ENCODE measurements at places on chromosomes 2 and 18.

DNA sequence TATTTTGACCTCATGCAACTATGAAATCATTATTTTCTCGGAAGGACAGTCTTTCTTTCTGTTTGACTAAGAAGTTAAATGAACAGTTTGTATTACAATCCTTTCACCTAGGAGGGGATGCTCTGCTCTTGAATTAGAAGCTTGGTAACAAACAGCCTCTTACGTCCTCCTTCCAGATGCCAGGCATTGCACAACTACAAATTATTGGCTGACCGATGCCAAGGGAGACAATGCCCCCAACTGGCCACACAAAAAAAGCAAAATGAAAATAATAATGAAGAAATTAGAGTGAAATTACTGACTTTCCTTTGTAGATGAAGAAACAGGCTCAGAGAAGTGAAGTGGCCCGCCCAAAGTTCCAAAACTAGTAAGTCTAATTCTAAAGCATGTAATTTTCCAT, 177.9 kb downstream of the CYRIA start:
- no peaks in the 10 kb centered on the region for H3K4me1 ChIP-seq
- H3K4me3 ChIP-seq: no peak overlapping the region
- no peak overlapping the region for H3K27ac ChIP-seq

DNA sequence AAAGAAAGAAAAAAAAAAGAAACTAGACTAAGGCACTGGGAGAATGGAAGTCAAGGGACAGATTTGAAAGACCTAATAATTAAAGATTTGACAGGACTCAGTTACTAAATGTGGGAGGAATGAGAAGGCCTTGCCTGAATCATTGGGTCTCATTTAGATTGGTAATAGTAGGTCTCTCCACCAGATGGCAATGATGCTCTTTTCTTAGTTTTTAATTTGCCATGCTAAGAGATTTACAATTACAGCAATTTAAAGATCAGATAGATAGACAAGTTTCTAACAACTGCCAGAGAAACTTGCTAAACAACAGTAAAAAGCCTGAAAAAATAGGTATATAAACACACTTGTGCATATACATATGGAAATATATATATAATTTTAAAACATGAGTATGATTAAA, 153.0 kb downstream of the TMEM247 start:
- no peak overlapping the region for H3K4me3 ChIP-seq
- no peaks in the 10 kb centered on the region for H3K27me3 ChIP-seq
- H3K27ac ChIP-seq: no peak overlapping the region
- DNase-seq: no peak
- peaks cover 10% of the 10 kb centered on the region for H3K4me1 ChIP-seq

GRCh38 chr2:78353168-78353567, 672.3 kb upstream of the REG3G start:
- H3K4me1 ChIP-seq: no peaks in the 10 kb centered on the region
- no peak overlapping the region for H3K4me3 ChIP-seq
- H3K36me3 ChIP-seq: no peaks in the 10 kb centered on the region
- H3K27me3 ChIP-seq: no peaks in the 10 kb centered on the region
- H3K27ac ChIP-seq: no peak overlapping the region
- no peak for DNase-seq

DNA sequence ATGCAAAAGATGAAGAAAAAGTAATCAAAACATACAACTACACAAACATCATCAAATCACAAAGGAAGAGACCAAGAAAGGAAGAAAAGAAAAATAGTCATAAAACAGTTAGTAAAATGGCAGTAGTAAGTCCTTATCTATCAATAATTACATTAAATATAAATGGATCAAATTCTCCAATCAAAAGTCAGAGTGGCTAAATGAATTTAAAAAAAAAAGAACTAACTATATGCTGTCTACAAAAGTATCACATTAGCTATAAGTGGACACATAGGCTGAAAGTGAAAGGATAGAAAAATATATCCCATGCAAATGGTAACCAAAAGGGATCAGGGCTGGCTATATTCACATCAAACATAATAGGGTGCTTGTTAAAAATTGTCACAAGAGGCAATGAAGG, 116.5 kb downstream of the NOL4 start:
- DNase-seq: no peak
- H3K27ac ChIP-seq: no peak overlapping the region
- H3K4me1 ChIP-seq: no peaks in the 10 kb centered on the region
- no peaks in the 10 kb centered on the region for H3K27me3 ChIP-seq
- no peak overlapping the region for H3K4me3 ChIP-seq

GRCh38 chr18:34583895-34584294, 126.2 kb upstream of the DTNA start:
- no peak overlapping the region for H3K4me3 ChIP-seq
- no peak for DNase-seq
- no peaks in the 10 kb centered on the region for H3K4me1 ChIP-seq
- H3K36me3 ChIP-seq: peaks cover 15% of the 10 kb centered on the region
- H3K27ac ChIP-seq: no peak overlapping the region

DNA sequence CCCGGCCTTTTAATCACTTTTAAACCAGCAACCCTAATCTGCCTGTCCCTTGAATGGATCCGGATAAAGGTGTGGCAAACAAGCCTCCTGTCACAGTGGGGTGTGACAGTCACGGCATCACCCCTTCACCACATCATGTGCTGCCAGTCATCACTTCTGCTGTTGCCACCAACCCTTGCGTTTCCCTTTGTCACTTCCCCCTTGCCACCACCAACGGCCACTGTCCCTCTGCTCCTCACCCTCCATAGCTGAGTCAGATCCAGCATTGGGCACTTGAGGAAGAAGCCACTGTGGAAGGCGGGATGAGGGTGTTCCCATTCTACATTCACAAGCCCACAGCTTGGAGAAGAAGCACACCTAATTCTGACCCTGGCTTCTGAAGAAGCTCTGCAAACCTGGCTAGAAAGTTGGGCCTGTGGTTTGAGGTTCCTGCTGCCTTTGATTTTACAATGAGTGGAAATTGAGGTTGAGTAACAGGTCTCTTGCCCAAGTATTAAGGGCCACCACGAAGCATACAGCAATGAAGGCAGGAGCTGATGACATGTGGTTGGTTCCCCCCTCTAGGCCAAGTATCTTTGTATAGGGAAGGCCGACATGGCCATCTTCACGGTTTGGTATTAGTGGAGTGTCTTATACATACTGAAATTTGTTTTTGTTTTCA, 22.9 kb upstream of the DARS1 start:
- peaks cover 29% of the 10 kb centered on the region for H3K4me1 ChIP-seq
- no peaks in the 10 kb centered on the region for H3K27me3 ChIP-seq
- H3K36me3 ChIP-seq: peaks cover 3% of the 10 kb centered on the region
- H3K27ac ChIP-seq: peak overlapping the region; percentile 93
- no peak for DNase-seq

DNA sequence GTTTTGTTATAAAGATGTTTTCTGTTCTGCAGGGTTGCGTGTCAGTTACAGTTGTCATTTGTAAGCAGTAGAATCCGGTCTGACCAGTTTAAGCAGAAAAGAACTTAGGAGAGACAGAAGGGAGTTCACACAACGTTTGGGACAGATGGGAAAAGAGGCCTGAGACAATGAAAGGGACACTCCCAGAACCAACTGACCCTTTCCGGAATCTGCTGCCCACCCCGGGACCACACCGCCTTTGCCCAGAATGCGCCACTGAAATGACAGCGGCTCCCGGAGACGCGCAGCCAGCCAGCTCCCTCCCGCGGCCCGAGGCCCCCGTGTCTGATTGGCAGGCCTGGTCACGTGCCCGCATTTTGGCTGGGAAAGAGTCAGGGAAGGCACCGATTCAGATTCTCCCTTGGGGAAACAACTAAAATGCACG, 244.6 kb downstream of the BCL2 start:
- peaks cover 11% of the 10 kb centered on the region for H3K4me1 ChIP-seq
- peaks cover 4% of the 10 kb centered on the region for H3K36me3 ChIP-seq
- H3K27ac ChIP-seq: no peak overlapping the region
- DNase-seq: peak; percentile 56
- H3K4me3 ChIP-seq: peak overlapping the region; percentile 71

- peaks cover 7% of the 10 kb centered on the region for H3K27me3 ChIP-seq
- no peaks in the 10 kb centered on the region for H3K36me3 ChIP-seq
- DNase-seq: no peak
- no peak overlapping the region for H3K4me3 ChIP-seq
These were observed 137.6 kb downstream of the MYO1B start for GRCh38 chr2:191382801-191383200.

DNA sequence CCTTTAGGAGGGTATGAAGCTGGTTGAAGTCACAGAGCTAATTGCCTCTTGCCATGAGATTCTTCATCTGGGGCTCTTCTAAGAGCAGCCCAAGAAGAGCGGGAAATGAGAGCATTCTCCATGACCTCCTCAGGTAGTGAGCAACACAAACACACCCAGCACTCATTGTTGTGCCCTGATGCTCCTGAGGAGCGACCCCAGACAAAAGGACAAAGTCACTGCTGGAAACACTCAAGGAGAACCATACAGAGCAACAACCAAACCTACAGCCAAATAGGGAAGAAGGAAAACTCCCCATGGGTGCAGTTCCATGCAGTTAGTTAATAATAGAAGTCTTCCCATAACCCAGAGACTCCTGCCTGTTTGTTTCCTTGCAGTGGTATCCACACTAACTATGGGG, 426.0 kb upstream of the CRIM1 start:
- no peaks in the 10 kb centered on the region for H3K4me1 ChIP-seq
- DNase-seq: no peak
- H3K36me3 ChIP-seq: no peaks in the 10 kb centered on the region
- no peak overlapping the region for H3K27ac ChIP-seq
- H3K4me3 ChIP-seq: no peak overlapping the region

GRCh38 chr2:71781695-71782228, 328.4 kb downstream of the DYSF start:
- peaks cover 1% of the 10 kb centered on the region for H3K27me3 ChIP-seq
- no peak overlapping the region for H3K27ac ChIP-seq
- no peak for DNase-seq

DNA sequence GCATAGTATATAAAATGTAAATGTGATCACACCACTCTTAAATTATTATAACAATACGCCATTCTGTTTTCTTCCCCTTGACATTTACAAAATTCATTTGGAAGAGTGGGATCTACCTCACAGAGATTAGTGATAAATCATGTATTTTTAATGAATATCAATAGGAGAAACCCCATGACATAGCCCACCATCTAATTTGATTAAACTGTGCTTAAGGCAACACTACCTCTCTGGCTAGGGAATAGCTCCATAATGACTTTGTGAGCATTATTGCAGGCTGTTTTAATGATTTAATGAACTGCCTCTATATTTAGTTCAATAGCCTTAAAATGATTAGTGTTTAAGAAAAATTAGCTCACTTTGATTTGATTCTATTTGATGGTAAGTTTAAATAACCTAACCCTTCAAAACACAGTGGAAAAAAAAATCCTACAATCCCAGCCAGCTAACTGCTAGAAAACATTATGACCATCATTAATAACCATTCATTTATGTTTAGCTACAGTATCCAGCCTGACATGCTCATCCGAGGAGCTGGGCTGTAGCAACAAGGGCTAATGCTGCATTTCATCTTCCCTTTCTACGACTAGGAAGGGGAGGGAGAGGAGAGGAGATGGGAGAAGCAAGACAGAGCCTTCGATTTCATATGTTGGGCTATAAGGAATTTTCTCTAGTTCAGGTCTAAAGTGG, 75.3 kb upstream of the BCL11A start:
- H3K27ac ChIP-seq: no peak overlapping the region
- no peak for DNase-seq
- H3K4me3 ChIP-seq: no peak overlapping the region
- H3K27me3 ChIP-seq: peaks cover 28% of the 10 kb centered on the region

DNA sequence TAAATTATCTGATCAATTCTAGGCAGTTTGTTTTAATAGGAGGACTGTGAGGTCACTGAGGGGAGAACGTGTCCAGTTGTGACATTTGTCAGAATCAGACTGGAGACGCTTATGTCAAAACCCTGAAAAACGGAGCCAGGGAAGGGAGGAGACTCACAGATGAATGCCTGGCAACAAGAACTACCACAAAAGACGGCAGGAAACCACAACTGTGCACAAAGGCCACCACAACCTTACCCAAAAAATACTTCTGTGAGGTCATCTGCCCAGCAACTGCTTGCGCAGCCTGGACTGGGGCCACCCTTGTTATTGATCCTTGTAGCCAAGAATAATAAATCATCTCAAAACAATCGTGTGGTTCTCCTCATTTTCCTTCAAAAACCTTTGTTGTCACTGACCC, 173.0 kb upstream of the ALKAL2 start:
- peak overlapping the region; percentile 92 for H3K27ac ChIP-seq
- peaks cover 91% of the 10 kb centered on the region for H3K27me3 ChIP-seq
- H3K4me1 ChIP-seq: peaks cover 21% of the 10 kb centered on the region

GRCh38 chr2:8141780-8142179, 540.1 kb upstream of the ID2 start:
- no peak overlapping the region for H3K27ac ChIP-seq
- DNase-seq: no peak
- peaks cover 2% of the 10 kb centered on the region for H3K4me1 ChIP-seq
- H3K4me3 ChIP-seq: no peak overlapping the region
- no peaks in the 10 kb centered on the region for H3K27me3 ChIP-seq

GRCh38 chr2:15149063-15149462, 412.1 kb downstream of the NBAS start:
- no peak overlapping the region for H3K27ac ChIP-seq
- DNase-seq: no peak
- no peak overlapping the region for H3K4me3 ChIP-seq
- H3K4me1 ChIP-seq: no peaks in the 10 kb centered on the region
- no peaks in the 10 kb centered on the region for H3K36me3 ChIP-seq
- H3K27me3 ChIP-seq: peaks cover 7% of the 10 kb centered on the region

GRCh38 chr18:8279346-8279745, 329.9 kb upstream of the RAB12 start:
- H3K27me3 ChIP-seq: peaks cover 4% of the 10 kb centered on the region
- no peak for DNase-seq
- no peak overlapping the region for H3K4me3 ChIP-seq
- no peaks in the 10 kb centered on the region for H3K4me1 ChIP-seq

DNA sequence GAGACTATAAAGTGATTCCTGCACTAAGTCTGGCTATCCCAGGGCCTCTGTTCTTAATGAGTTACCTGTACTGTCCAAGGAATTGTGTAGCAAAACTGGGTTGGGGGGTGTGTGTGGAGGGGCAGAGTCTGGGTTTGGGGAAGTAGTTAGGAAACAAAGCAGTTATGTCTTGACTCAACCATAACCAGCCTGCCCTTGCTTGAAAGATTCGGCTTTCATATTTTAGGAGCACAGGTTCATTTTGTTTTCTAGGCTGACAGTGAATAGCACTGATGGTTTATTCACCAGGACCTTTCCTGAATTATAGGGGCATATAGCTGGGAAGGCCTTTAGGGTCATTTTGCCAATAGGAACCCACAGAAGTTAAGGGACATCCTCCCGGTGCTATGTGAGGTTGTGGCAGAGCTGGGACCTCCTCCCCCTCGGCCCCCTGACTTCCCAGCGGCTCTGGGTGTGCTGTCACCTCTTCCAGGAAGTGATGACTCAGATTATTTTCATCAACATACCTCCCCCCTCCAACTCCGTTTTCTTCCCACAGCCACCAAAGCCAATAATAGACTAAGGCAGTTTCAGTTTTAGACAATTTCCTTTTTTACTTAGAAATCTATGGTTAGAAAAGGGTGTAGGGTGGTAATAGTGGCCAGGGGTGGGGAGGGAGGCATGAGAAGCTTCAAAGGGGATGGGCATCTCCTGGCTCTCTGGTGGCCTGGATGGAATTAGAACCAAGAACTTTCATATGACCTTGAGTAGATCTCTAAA, 44.8 kb downstream of the SETBP1 start:
- H3K36me3 ChIP-seq: no peaks in the 10 kb centered on the region
- peaks cover 43% of the 10 kb centered on the region for H3K4me1 ChIP-seq
- H3K4me3 ChIP-seq: peak overlapping the region; percentile 15
- no peaks in the 10 kb centered on the region for H3K27me3 ChIP-seq
- H3K27ac ChIP-seq: peak overlapping the region; percentile 41
